ENCODE measurements at places on chromosomes 12 and 14. TPM values are rescaled to one million over a fixed set of nuclear protein-coding genes. Genes with fewer than 3 reads are reported as not detected.
A peak's percentile ranks its signal among the peaks of the same experiment; 100 is the strongest.

The RNASE7 gene
- total RNA-seq = not detected

DNA sequence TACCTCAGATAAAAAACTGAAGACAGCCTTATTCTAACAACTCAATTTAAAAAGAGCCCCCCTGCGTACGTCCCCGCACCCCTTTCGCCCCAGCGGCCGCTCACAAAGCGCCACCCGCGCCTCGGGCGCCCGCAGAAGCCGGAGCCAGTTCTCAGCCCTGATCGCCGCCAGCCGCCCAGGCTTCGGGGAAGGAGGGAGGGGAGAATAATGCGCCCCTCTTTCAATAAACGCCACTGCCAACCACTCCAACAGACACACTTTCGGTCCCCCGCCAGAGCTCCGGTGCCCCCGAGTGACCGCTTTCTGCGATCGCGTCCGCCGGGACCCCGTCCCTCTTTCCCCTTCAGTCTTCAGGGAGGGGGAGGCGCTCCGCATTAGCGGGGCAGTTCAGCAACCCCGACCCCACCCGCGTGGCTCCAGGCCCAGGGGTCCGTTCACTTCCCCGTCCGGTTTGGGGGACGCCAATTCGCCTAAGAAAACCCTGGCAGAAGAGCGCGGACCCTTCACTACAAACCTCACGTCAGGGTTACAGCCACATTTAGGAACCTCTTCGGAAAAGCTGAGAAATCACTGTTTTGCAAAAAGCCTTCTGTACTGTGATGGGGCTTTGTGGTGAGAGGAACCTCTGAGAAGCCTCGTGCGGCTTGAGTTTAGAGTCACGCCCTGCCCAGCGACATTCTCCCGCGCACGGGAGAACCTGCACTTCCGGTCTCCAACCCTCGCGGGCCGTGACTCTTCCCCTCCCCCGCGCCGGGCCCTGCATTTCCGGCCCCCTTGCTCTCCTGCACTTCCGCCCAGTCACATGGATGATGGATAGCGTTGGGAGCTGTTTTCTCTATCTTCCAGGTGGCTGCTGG lies 18.7 kb downstream of the FOXG1 start:
- peaks cover 26% of the 10 kb centered on the region for H3K27me3 ChIP-seq
- peaks cover 4% of the 10 kb centered on the region for H3K4me1 ChIP-seq
- no peak overlapping the region for H3K4me3 ChIP-seq
- H3K36me3 ChIP-seq = peaks cover 3% of the 10 kb centered on the region
- peak; percentile 23 for DNase-seq
- no peak overlapping the region for H3K27ac ChIP-seq

DNA sequence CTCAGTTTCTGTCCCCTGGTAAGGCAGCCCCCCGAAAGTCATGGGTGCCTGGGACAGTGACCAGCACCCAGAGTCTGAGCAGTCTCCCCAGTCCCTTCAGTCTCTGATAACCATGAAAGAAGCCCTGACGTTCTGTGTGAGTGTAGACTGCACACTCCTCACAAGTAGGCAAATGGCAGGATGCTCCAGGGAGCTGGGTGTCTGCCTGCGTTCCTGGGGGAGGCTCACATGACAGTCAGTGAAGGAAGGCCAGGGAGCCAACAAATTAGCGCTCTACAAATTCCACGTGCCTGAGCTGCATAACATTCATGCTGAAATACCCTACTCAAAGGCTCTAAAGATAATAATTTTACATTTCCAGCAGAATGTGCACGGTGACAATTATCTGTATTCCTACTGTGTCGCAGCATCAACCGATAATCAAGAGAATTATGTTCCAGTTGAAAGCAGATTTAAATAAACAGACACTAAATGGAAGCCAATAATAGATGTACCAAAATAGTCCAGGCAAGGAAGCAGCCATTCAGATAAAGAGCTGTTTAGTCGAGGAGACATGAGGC lies 56.3 kb downstream of the ASCL1 start:
- H3K36me3 ChIP-seq = no peaks in the 10 kb centered on the region
- H3K27ac ChIP-seq = no peak overlapping the region
- H3K27me3 ChIP-seq = peaks cover 11% of the 10 kb centered on the region

The GUCY2C gene
- total RNA-seq = not detected

The MANSC4 gene
- total RNA-seq = not detected

The JPH4 gene
- not detected for total RNA-seq

GRCh38 chr14:96852823-96853422 lies 55.7 kb downstream of the VRK1 start:
- H3K27ac ChIP-seq = no peak overlapping the region
- no peak for DNase-seq
- no peak overlapping the region for H3K4me3 ChIP-seq
- no peaks in the 10 kb centered on the region for H3K27me3 ChIP-seq
- peaks cover 22% of the 10 kb centered on the region for H3K4me1 ChIP-seq

DNA sequence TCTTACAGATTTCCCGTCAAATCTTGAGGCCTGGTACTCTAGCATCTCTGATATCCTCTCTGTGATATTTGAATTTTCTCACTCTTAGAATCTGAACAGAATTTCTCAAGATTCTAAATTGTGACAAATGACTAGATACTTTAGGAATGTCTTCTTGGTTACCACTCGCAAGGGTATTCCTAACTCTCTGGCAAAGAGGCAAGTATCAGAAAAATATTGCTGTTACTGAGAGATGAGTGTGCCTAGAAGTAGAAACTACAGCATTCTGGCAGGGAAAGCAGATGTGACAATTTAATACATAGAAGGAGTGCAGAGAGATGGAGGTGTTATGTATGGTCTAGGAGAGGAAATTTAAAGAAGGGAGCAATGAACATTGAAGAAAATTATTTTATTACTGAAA lies 467.8 kb downstream of the LRIG3 start:
- H3K4me3 ChIP-seq = no peak overlapping the region
- no peaks in the 10 kb centered on the region for H3K36me3 ChIP-seq
- peaks cover 7% of the 10 kb centered on the region for H3K27me3 ChIP-seq
- no peak overlapping the region for H3K27ac ChIP-seq
- H3K4me1 ChIP-seq = no peaks in the 10 kb centered on the region

- no peak for DNase-seq
- no peaks in the 10 kb centered on the region for H3K27me3 ChIP-seq
- H3K36me3 ChIP-seq = peaks cover 6% of the 10 kb centered on the region
- peaks cover 6% of the 10 kb centered on the region for H3K4me1 ChIP-seq
- H3K4me3 ChIP-seq = no peak overlapping the region
- no peak overlapping the region for H3K27ac ChIP-seq
Measured at GRCh38 chr14:103593577-103593976, 30.8 kb downstream of the COA8 start.

- H3K27me3 ChIP-seq = no peaks in the 10 kb centered on the region
- H3K4me3 ChIP-seq = no peak overlapping the region
- DNase-seq = no peak
- H3K27ac ChIP-seq = no peak overlapping the region
- no peaks in the 10 kb centered on the region for H3K4me1 ChIP-seq
Measured at GRCh38 chr14:29215853-29216252, 449.3 kb downstream of the FOXG1 start.

- DNase-seq = no peak
- no peak overlapping the region for H3K27ac ChIP-seq
- no peak overlapping the region for H3K4me3 ChIP-seq
- H3K27me3 ChIP-seq = no peaks in the 10 kb centered on the region
Measured at GRCh38 chr12:1429980-1430379, 164.4 kb downstream of the FBXL14 start.

DNA sequence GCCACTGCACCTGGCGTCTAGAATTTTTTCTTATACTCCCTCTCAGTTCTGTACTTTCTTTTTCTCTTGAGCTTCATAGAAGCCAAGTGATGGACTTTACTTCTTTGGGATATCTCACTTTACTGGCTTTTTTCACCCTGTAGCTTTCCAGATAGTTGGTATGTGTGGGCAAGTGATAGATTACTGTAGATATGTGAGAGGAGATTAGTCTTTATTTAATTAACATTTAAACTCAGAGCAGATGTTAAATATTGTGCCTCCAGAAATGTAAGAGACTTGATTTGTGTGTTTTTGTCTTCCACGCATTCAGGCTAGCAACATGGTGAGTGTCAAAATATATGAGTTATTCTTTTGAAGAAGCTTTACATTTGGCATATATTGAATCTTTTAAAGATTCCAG lies 39.5 kb upstream of the SLC17A8 start:
- H3K27me3 ChIP-seq = no peaks in the 10 kb centered on the region
- H3K4me1 ChIP-seq = no peaks in the 10 kb centered on the region
- no peak overlapping the region for H3K4me3 ChIP-seq
- peaks cover 23% of the 10 kb centered on the region for H3K36me3 ChIP-seq
- no peak for DNase-seq

- no peaks in the 10 kb centered on the region for H3K27me3 ChIP-seq
- no peaks in the 10 kb centered on the region for H3K36me3 ChIP-seq
- H3K4me1 ChIP-seq = no peaks in the 10 kb centered on the region
- DNase-seq = no peak
- no peak overlapping the region for H3K4me3 ChIP-seq
- H3K27ac ChIP-seq = no peak overlapping the region
Measured at GRCh38 chr12:78938341-78939084, 73.9 kb downstream of the SYT1 start.

- H3K27ac ChIP-seq = no peak overlapping the region
- H3K36me3 ChIP-seq = peaks cover 3% of the 10 kb centered on the region
- H3K4me1 ChIP-seq = peaks cover 30% of the 10 kb centered on the region
- H3K27me3 ChIP-seq = peaks cover 34% of the 10 kb centered on the region
- H3K4me3 ChIP-seq = no peak overlapping the region
Measured at GRCh38 chr14:92340071-92340470, 17.1 kb downstream of the SLC24A4 start.

The FAM90A1 gene
- total RNA-seq = 0.33 TPM

DNA sequence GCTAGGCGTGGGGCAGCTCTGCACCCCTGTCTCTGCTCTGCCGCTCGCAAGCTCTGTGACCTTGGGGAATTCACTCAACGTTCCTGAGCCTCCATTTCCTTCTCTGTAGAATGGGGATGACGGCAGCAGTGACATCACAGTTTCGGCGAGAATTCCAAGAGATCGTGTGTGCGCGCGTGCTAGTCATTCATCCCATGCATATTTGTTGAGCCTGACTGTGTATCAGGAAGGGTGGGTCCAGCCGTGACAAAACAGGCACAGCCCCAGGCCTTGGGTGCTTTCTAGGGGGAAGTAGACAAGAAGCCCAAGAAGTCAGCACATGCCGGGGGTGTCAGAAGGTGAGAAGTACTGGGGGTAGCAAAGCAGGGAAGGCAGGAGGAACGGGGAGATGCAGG lies 145.6 kb upstream of the NCOR2 start:
- H3K36me3 ChIP-seq = no peaks in the 10 kb centered on the region
- H3K4me1 ChIP-seq = peaks cover 22% of the 10 kb centered on the region
- H3K4me3 ChIP-seq = peak overlapping the region; percentile 58
- peak overlapping the region; percentile 71 for H3K27ac ChIP-seq
- DNase-seq = peak; percentile 24

The MAP1LC3B2 gene
- total RNA-seq = not detected

DNA sequence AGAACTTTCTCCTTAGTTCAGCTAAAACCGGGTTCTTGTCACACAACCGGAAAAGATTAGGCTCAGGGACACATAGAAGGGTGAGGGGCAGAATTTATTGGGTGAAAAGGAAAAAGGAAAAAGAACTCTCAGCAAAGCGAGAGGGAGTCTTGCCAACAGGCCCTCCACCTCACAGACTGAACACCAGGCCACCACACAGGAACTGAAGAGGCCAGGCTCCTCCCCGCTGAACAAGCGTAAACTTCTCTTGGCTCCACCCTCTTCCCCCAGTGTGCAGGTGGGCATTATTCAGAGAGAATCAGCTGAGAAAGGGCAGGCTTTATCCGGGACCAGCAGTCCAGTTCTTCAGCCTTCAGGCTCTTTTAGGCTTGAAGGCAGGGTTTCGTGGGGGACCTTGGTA lies 125.6 kb upstream of the FGD4 start:
- H3K4me3 ChIP-seq = peak overlapping the region; percentile 5
- H3K27me3 ChIP-seq = no peaks in the 10 kb centered on the region
- peaks cover 23% of the 10 kb centered on the region for H3K4me1 ChIP-seq
- peak; percentile 62 for DNase-seq

- no peaks in the 10 kb centered on the region for H3K27me3 ChIP-seq
- H3K27ac ChIP-seq = no peak overlapping the region
- no peaks in the 10 kb centered on the region for H3K36me3 ChIP-seq
- H3K4me3 ChIP-seq = no peak overlapping the region
- peaks cover 12% of the 10 kb centered on the region for H3K4me1 ChIP-seq
- no peak for DNase-seq
Measured at GRCh38 chr12:130081117-130081805, 81.0 kb upstream of the FZD10 start.

GRCh38 chr12:84077679-84078078 lies 834.9 kb downstream of the SLC6A15 start:
- no peaks in the 10 kb centered on the region for H3K36me3 ChIP-seq
- H3K4me3 ChIP-seq = no peak overlapping the region
- no peak overlapping the region for H3K27ac ChIP-seq
- H3K4me1 ChIP-seq = no peaks in the 10 kb centered on the region

The MLEC gene
- 89.5 TPM for total RNA-seq

DNA sequence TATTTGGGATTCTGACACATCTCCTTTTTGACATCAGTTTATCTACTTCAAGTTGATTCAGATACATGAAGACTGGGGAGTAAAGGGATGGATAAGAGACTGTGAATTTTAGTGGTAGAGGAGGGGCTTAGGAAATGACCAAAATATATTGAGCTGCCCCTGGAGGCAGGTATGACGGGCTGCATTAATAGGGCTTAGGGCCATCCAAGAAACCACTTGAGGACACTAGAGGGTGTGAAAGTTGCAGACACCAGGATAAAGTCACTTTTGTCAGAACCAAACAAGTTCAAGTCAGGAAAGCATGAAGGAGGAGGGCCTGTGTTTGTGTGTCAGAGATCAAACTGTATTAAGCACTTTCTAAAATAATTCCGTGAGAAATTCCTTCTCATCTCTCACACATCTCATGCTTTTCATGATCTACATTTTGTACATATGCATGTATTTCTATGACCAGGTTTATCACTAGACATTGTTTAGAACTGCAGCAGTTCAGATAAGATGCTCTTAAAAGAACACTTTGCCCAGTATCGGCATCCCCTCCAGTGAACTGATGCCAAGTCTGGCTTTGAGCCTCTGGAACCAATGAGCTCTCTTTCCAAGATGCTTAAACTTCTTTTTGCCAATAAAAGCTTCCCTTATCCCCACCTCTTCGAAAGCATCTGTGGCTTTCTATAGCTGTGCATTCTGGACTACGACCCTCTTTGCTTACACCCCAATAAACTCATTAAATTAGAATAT lies 136.9 kb downstream of the SLC38A1 start:
- H3K27me3 ChIP-seq = peaks cover 3% of the 10 kb centered on the region
- H3K4me3 ChIP-seq = no peak overlapping the region
- H3K27ac ChIP-seq = no peak overlapping the region

The MMP19 gene
- total RNA-seq = not detected

The CACNA1C gene
- total RNA-seq = 0.11 TPM

Data from activated CD4-positive, alpha-beta T cell treated with anti-CD3 and anti-CD28 coated beads for 36 hours (primary cell).